Aorta (tissue), 5 donors: ENCODE measurements at places on chromosomes 12 and 14. TPM values are rescaled to one million over a fixed set of nuclear protein-coding genes. Genes with fewer than 3 reads are reported as not detected.

DNA sequence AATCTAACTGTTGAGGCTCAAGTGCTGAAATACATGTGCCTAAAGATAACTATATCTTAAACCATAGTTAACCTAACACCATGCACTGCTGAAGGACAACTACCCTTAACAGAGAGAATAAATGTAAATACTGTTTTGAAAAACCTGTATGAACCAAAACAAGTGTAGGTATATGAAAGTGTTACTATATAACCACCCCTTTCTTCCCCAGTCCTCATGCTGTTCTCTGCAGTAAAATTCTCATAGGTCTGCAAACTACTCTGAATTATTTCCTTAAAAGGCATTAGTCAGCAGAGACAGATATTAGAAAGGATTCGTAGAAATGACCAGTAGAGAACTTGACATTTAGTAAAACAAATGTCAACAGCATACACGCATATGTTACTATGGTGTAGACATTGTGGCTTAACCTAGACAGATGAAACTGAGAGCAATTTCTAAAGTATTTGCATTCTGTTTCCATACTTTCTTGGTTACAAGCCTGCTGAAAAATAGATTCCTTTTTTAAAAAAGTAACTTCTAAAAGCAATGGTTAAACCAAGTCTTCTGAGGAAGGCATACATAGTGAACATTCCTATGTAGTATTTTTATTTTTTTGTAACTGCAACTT is 13.9 kb downstream of the CSRP2 start:
- peaks cover 5% of the 10 kb centered on the region for H3K4me1 ChIP-seq
- peak overlapping the region; percentile 37 for H3K27ac ChIP-seq
- no peaks in the 10 kb centered on the region for H3K27me3 ChIP-seq
- no peak for DNase-seq

DNA sequence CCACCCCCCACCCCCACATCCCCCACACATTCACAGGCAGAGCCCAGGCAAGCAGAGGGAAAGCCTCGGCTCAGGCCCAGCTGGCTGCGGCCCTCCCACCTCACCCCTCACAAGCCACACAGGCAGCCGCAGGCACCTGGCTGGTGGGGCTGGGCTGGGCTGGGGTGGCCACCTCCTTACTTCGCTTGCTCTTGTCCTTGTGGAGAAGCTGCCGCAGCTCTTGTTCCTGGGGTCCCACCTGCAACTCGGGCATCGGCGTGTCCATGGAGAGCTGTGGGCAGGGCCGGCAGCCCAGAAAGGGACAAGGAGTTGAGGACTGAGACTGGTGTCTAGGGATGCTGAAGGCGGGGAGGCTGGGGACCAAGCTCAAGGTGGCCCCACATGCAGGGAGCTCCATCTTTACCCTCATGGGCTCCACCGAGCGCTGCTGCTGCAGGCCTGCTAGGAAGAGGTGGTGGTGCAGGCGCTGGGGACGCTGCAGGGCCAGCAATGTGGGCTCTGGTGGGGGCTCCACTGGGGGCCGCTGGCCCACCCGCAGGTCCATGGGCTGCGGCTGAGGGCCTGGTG is 21.2 kb downstream of the HDAC7 start:
- H3K27me3 ChIP-seq = no peaks in the 10 kb centered on the region
- no peaks in the 10 kb centered on the region for H3K36me3 ChIP-seq
- DNase-seq = no peak
- H3K4me1 ChIP-seq = peaks cover 6% of the 10 kb centered on the region

DNA sequence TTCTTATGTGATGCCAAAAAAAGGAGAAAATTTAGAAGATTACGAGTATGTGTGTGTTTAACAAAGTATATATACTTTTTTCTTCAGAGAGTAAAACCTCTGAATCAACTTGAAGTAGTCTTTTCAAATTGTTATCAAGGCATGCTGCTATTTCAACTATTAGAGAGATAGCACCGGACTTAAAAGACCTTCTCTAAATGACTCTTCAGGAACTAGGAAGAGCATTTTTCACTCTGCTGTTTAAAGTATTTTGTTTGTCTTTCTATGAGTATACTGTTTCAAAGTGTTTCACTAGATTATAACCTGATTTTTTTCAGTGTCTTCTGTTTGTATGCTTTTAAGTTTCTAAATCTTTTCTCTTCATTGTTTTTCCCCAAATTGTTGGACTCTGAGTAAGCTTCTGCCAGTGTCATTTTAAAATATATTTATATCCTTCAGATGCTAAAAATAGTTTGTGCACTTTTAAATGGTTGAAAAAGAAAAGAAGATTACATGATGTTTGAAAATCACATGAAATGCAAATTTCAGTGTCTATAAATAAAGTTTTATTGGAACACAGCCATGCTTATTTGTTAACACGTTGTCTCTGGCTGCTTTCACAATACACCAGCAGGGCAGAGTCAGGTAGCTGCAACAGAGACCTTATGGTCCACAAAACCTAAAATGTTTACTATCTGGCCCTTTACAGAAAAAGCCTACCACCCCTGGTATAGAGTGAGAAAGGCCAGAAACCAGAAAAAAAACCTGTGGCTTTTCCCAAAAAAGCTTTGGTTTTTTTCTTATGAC is 21.3 kb downstream of the CRADD start:
- peak overlapping the region; percentile 67 for H3K27ac ChIP-seq
- peaks cover 4% of the 10 kb centered on the region for H3K4me1 ChIP-seq
- H3K27me3 ChIP-seq = no peaks in the 10 kb centered on the region
- no peaks in the 10 kb centered on the region for H3K36me3 ChIP-seq
- H3K4me3 ChIP-seq = no peak overlapping the region
- no peak for DNase-seq

DNA sequence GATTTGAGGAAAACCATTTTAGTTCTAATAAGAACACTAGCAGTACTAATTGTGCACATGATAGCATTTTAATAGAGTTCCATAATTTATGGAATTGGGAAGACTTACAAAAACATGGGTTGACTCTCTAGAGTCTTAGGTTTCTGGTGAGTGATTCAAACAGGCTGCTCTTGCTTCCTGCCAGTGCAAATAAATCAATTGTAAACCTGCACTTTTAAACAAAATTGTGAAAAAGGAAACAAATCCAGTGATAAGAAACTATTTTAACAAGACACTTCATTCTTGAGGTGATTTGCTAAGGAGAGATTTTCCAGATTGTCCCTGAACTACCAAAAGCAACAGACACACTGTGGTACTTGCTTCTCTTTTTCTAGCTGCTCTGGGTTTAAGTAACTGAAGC is 112.2 kb downstream of the CACNA1C start:
- H3K27ac ChIP-seq = no peak overlapping the region
- no peaks in the 10 kb centered on the region for H3K36me3 ChIP-seq
- H3K27me3 ChIP-seq = no peaks in the 10 kb centered on the region
- DNase-seq = no peak
- H3K4me1 ChIP-seq = peaks cover 30% of the 10 kb centered on the region

DNA sequence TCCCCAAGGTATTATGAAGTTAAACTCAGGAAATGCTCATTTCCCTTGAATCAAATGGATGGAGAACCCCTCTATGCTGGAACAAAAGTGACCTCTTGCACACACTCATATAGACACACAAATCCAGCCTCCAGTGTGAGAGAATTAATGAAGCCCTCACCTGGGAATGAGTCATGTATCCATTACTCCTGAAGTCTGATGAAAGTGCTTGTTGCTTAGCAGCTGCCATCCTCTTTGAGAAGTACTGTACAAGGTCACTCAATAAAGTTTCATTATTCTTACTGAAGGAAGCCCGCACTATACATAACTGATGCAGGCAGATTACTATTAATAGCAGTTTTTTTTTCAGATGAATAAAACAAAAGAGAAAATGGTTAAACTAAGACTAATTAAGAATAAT is 102.3 kb downstream of the RERG start:
- peaks cover 2% of the 10 kb centered on the region for H3K4me1 ChIP-seq
- no peaks in the 10 kb centered on the region for H3K27me3 ChIP-seq
- no peak overlapping the region for H3K27ac ChIP-seq
- DNase-seq = no peak
- no peaks in the 10 kb centered on the region for H3K36me3 ChIP-seq

GRCh38 chr14:73393375-73393774 is 65.0 kb downstream of the NUMB start:
- no peaks in the 10 kb centered on the region for H3K4me1 ChIP-seq
- no peak overlapping the region for H3K27ac ChIP-seq
- DNase-seq = no peak
- no peaks in the 10 kb centered on the region for H3K27me3 ChIP-seq

GRCh38 chr12:57882575-57882974 is 36.0 kb upstream of the CTDSP2 start:
- H3K27me3 ChIP-seq = no peaks in the 10 kb centered on the region
- H3K27ac ChIP-seq = no peak overlapping the region
- DNase-seq = no peak
- peaks cover 2% of the 10 kb centered on the region for H3K4me1 ChIP-seq

DNA sequence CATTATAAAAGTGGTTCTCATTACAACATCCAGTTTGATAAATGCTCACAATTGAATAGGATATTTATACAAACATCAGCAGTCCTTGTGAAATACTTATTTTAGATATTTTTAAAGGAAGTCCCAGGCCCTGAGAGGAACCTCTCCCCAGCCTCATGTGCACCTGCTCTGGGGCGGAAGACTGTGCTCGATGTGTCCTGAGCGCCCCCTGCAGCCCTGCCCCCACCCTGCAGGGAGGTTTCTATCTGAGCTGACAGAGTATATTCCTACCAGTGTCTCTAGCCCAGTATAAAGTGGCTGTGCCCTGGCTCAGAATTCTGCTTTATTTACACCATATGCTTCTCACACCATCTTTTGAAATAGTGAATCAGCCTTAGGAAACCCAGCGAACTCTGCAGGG is 1349.1 kb downstream of the TMEM121 start:
- no peak for DNase-seq
- no peaks in the 10 kb centered on the region for H3K27me3 ChIP-seq
- H3K4me3 ChIP-seq = no peak overlapping the region
- no peaks in the 10 kb centered on the region for H3K36me3 ChIP-seq

DNA sequence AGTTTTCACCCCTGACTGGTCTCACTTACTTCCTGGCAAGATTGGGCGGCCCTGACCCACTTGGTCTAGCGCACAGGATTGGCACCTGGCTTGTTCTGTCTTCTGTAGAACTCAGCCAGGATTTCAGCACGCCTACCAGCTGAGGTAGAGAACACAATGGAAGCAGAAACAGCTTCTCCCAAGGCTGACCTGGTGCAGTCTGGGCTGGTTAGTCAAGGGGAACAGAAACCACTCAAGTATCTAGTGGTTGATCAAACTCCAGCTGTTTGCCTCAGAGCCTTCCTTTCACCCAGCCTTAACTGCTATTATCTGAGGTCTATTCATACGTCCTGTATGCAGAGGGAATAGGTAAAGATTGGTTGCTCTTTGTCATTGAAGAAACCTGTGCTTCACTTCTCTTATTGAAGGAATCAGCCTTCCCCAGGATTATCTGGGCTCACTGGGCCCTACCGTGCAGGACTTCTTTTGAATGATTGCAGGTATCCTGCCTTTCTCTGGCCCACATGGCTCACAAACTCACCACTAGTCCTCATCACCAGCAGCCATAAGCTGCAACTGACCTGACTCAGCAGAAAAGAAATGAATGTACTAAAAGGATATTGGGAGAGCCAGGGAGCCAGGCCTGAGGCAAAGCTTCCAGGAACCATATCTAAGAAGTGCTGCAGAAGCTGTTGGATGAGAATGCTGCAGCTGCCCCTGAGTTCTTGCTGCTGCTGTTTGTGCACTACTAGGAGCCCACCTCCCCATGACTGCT is 2.5 kb upstream of the PLEKHD1 start:
- DNase-seq = no peak
- no peaks in the 10 kb centered on the region for H3K27me3 ChIP-seq
- no peak overlapping the region for H3K27ac ChIP-seq
- no peaks in the 10 kb centered on the region for H3K36me3 ChIP-seq
- H3K4me1 ChIP-seq = no peaks in the 10 kb centered on the region

DNA sequence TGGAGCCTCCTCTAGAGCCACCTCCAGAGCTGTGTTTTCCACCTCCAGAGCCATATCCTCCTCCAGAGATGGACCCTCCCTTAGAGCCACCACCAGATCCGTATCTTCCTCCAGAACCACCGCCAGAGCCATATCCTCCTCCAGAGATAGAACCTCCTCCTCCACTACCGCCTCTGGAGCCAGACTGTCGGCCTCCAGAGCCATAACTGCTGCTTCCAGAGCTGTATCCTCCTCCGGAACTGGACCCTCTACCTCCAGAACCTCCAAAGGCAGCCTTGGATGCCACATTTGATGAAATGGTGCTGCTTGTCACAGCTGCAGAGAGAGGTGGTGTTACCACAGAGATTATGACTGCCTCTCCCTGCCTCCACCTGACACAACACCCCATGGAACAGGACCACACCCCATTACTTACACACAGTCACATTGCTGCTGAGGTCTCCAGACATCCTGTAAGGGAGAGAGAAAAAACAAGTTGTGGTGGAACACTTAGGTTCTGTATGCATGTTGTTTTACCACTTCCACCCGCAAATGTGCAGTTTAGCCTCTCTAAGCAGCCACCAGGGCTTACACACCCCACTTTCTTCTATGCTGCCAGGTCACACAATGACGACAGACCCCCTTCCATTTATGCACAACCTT is 6.8 kb downstream of the KRT2 start:
- H3K27me3 ChIP-seq = no peaks in the 10 kb centered on the region
- H3K36me3 ChIP-seq = no peaks in the 10 kb centered on the region
- no peak overlapping the region for H3K27ac ChIP-seq
- H3K4me1 ChIP-seq = no peaks in the 10 kb centered on the region
- H3K4me3 ChIP-seq = no peak overlapping the region
- no peak for DNase-seq

DNA sequence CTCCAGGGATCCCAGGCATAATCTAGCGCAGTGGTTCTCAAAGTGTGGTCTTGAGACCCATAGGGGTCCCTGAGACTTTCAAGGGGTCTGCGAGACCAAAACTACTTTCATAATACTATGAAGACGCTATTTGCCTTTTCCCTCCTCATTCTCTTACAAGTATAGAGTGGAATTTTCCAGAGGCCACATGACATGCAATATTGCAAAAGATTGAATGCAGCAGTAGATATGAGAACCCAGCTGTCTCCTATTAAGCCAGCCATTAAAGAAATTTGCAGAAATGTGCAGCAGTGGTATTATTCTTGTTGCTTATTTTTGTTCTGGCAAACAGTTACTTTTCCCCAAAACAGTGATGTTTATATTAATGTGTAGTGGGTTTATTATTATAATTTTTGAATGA is 62.8 kb downstream of the VWF start:
- no peak overlapping the region for H3K27ac ChIP-seq
- H3K27me3 ChIP-seq = no peaks in the 10 kb centered on the region
- DNase-seq = no peak
- no peak overlapping the region for H3K4me3 ChIP-seq

- H3K36me3 ChIP-seq = no peaks in the 10 kb centered on the region
- H3K4me3 ChIP-seq = no peak overlapping the region
- H3K27ac ChIP-seq = no peak overlapping the region
- no peaks in the 10 kb centered on the region for H3K27me3 ChIP-seq
Measured at GRCh38 chr12:103197725-103198388, 240.4 kb downstream of the ASCL1 start.

- no peaks in the 10 kb centered on the region for H3K27me3 ChIP-seq
- no peaks in the 10 kb centered on the region for H3K4me1 ChIP-seq
- H3K4me3 ChIP-seq = no peak overlapping the region
Measured at GRCh38 chr14:21825149-21825743, 151.6 kb upstream of the OR4E1 start.

- no peak overlapping the region for H3K27ac ChIP-seq
- no peaks in the 10 kb centered on the region for H3K4me1 ChIP-seq
- H3K27me3 ChIP-seq = no peaks in the 10 kb centered on the region
- H3K36me3 ChIP-seq = peaks cover 8% of the 10 kb centered on the region
- DNase-seq = no peak
Measured at GRCh38 chr12:122489038-122489437, 11.7 kb downstream of the ZCCHC8 start.

Gene GLI1
- polyA plus RNA-seq = 2.1 TPM

Gene PRICKLE1
- polyA plus RNA-seq = 0.50 TPM

Gene IL26
- polyA plus RNA-seq = not detected

Gene APOF
- not detected for polyA plus RNA-seq

Gene LRP6
- polyA plus RNA-seq = 14.5 TPM

Gene REM2
- not detected for polyA plus RNA-seq

Gene PRPF39
- 10.1 TPM for polyA plus RNA-seq

Gene MYL2
- polyA plus RNA-seq = 80.9 TPM

Gene PSMC6
- polyA plus RNA-seq = 87.9 TPM
